Stimulated activated CD8-positive, alpha-beta memory T cell treated with anti-CD3 and anti-CD28 coated beads, Interleukin-12 subunit alpha, Interleukin-12 subunit beta, amount 100 ng/mL, for 1 hour (primary cell): ENCODE measurements at places on chromosomes 2 and 18.

- no peak for DNase-seq
Observed at GRCh38 chr2:46663614-46664013, 184.2 kb downstream of the TMEM247 start.

GRCh38 chr2:193461431-193461934, 1266.8 kb upstream of the TMEFF2 start:
- DNase-seq, result no peak

DNA sequence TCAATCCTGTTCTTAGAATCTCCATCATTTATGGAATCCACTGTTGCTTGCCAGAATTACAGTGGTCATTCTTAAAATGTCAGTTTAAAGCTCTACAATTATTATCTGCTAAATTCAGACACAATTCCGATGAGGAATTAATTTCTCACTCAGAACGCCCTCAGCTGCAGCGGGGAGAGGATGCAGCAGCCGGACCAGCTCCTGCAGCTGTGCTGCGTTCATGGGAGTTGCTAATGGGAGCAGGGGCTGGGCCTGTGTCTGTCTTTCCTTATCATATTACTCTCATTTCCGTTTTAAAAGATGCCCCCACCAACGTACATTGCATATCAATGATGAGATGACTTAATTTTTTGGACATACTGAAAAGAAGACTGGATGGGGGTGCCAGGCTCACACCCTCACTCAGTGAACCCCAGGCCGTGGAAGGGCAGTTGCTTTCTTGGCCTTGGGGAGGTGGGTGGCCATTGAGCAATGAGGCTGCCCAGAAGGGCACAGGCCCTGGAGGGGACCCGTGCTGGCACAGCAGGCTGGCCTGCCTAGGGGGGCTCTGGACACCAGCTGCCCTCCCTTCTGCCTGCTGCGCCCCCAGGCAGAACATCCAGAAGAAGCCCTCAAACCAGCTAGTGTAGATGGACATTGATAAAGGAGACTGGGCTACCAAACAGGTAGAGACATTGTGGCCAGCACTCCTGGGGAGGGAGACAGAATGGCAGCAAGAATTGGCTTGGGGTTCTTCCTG, 503.6 kb upstream of the MYT1L start:
- DNase-seq, result no peak

DNA sequence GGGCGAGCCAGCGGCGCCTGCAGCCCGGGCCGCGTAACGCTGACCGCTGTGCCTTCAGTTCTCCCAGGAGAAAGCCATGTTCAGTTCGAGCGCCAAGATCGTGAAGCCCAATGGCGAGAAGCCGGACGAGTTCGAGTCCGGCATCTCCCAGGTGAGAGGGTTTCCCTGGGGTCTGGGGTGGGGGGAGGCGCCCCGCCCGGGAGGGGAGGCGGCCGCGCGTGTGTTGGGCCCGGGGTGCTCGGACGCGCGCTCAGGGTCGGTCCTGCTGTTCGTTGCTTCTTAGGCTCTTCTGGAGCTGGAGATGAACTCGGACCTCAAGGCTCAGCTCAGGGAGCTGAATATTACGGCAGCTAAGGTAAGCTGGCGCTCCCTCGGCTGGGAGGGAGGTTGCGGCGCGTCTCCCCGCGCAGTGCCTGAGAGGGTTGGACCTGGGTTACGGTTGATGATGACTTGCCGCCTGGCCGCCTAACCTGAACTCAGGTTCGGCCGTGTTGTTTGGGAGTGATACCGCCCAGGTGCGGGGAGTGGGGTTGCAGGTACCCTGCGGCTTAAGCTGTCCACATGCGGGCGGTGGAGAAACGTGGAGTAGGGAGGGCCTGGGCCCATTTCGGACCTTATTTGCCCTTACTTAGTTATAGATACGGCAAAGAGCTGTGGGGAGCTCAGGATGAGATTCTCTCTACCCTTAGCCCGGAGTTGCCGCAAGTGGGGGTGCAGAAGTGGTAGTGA, 638 bp downstream of the RPS7 start:
- DNase-seq, result no peak

- DNase-seq, result no peak
Observed at GRCh38 chr2:1991126-1991525, 246.8 kb upstream of the PXDN start.

GRCh38 chr2:209113026-209113425, 310.8 kb upstream of the MAP2 start:
- no peak for DNase-seq

DNA sequence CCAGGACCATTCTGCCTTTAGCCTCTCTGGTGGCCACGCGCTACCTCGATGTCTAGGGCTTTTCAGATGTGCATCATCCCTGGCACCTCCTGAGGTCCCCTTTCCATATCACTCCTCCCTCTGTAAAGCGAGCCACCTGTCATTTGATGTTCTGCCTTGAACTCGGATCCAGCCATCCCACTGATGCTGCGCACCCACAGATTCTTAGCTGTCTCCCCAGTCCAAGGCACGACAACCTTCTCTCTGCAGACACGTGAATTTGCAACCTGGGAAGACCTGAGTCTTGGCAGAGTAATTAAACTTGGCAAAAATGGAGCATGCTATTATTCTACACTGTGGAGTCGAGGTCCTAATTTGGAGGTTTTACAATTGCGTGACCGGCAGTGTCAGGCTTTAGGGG, 61.9 kb downstream of the NGEF start:
- no peak for DNase-seq

DNA sequence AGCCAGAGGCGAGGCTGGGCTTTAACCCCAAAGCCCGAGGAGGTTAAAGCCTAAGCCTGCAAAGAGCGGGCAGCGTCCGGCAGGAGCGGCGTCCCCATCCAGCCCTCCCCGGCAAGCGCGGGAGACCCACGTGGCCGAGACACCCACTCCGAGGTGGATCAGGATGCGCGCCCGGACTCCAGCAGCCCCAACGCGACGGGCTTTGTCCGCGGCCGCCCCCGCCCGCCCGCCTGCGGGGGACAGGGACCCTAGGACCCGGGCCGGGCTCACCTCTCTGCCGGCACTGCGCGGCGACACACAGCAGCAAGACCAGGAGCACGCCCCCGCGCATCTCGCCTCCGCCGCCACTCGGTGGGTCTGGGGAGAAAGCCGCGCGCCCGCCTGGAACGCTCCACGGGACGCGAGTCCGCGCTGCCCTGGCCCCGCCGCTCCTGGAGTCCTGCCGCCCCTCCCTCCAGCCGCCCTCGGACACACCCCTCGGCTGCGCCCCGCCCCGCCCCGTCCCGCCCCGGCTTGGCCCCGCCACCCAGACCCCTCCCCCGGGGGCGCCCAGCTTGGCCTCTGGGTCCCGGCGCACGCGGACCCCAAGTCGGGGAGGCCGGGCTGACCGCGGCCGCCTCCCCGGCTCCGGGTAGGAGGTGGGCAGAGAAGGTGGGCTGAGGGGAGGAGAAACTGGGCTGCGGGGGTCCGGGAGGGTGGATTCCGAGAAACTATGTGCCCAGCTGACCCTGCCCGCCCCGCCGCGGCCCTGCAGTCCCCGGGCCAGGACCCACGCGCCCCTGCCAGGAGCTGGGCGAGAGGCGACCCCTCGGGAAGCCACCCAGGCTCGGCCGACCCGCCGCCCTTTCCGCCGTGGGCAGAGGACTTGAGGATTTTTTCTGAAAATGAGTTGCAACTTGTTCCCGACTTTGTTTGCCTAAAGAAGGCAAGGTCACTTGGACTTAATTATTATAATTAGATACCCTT, at the start of gene LAMA1:
Gene LAMA1 (minus strand): TSS at position 408 of the 966 bp plus-strand sequence. CDS start 77 bp downstream, at position 331.
- DNase-seq, result no peak

- DNase-seq, result no peak
Observed at GRCh38 chr2:218187296-218188015, 20.7 kb upstream of the CXCR1 start.

- DNase-seq, result no peak
Observed at GRCh38 chr2:60976256-60976850, 41.2 kb upstream of the PEX13 start.

- no peak for DNase-seq
Observed at GRCh38 chr2:177474301-177474700, 81.7 kb downstream of the AGPS start.

DNA sequence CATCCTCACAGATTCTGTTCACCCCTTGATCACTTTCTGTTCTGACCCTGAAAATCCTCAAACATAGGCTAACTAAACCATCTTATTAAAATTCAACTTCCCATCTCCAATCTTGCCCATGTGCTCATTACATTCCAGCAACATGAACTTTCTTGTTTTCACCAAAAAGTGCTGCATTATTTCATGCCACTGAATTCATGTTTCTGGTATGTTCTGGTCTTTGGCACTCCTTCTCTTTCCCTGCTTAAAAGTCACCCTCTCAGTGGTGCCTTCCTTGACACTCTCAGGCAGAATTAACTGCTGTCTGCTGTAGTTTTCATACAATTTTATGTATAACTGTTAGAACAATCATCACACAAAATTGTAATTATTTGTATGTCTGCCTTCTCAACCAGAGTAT, 247.7 kb upstream of the RBMS1 start:
- no peak for DNase-seq

DNA sequence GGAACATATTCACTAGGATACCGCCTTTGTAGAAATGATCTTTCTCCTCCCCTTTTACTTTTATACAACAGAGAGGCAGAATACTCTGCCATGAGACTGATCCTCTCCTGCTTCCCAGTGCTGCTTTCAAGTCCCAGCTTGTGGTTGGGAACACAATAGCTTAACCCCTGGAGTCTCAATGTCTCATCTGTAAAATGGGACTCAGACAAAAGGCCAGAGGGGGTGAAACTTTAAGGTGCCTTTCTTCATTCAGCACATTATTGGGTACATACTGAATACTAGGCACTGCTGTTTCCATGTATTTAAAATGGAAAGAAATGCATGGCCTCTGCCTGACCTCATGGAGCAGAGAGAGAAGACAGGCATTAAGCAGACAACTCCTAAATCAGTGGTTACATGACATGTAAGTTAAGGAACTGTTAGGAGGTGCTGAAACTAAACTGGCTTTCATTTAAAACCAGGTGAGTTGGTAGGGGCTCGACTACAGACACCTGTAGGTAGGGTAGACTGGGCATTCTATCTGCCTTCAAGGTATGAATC, 53.8 kb downstream of the MAP4K4 start:
- no peak for DNase-seq

DNA sequence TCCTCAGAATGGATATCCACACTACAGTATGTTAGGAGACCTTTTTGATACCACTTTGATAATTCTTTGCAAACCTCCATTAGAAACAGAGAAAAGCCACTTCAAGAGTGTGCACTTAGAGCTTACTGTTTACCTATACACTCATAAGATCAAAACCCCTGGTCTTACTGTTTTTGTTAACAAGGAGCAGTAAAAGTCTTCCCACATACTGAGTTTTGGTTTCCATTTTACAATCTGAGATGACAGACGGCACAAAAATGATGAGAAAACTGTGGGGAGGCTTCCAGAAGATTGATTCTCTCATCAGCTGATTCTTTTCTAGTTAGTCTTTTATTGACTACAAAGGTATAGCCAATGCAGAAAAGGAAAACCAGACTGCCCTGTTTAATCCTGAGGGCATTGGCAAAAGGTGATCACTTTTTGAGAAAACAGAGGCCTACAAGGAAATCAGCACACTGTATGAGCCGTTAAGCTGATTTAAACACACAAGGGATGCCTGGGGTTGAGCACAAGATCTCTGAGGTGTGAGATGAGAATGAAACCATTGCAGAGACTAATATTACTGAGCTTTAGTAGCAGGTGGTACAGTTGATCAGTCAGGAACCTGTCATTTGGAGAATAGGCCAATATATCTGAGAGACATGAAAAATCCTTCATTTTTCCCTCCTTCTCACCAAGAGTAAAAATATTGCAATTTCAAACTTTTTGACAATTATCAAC, 368.6 kb downstream of the GRB14 start:
- DNase-seq, result no peak

GRCh38 chr2:66236067-66236685, 198.7 kb upstream of the MEIS1 start:
- DNase-seq, result no peak

GRCh38 chr2:240482141-240482540, 46.7 kb downstream of the GPC1 start:
- no peak for DNase-seq

GRCh38 chr2:32745191-32745590, 117.3 kb downstream of the TTC27 start:
- DNase-seq, result no peak

DNA sequence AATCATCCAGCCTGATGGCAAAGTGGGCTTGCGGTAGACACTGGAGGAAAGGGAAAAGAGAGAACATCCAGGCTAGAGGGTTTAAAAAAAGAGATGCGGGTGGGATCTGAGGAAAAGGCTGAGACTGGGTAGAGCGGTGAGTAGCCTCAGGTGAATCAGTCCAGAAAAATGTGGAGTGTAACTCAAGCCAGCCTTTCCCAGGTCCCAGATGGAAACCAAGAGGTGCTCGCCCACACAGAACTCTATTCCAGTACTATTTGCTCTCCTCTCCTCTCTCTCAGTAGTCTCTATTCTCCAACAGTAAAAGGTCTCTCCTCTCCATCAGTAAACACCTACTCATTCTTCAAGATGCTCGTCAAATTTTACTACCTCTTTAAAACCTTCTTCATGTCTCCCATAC, 38.3 kb upstream of the NRP2 start:
- no peak for DNase-seq
